Fibroblast of skin of right quadriceps (primary cell): ENCODE measurements at places on chromosomes 3 and 15.

DNA sequence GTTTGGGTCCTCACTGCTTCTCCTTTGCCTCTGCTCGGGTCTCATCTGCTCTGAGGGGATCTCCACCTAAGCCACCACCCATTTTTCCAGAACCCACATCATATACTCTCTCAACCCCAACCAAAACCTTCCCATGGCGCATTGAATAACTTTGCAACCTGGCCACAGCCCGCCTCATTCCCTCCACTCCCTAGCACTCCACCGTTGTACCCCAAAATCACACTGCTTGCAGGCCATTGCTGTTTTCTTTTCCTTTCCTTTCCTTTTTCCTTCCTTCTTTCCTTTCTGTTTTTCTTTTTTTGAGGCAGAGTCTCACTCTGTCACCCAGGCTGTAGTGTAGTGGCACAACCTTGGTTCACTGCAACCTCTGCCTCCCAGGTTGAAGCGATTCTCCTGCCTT is 3.1 kb upstream of the VPS18 start:
- DNase-seq, result no peak

- DNase-seq, result peak; percentile 47
Measured at GRCh38 chr3:12405432-12406272, 78.6 kb upstream of the TSEN2 start.

- DNase-seq, result no peak
Measured at GRCh38 chr3:25711090-25711489, 46.4 kb upstream of the TOP2B start.

- peak; percentile 55 for DNase-seq
Measured at GRCh38 chr3:33146791-33147445, 33.1 kb downstream of the CRTAP start.

- DNase-seq, result peak; percentile 2
Measured at GRCh38 chr3:18988614-18989229, 159.6 kb upstream of the KCNH8 start.

GRCh38 chr3:46386205-46386604 is 15.5 kb downstream of the CCR5 start:
- no peak for DNase-seq

DNA sequence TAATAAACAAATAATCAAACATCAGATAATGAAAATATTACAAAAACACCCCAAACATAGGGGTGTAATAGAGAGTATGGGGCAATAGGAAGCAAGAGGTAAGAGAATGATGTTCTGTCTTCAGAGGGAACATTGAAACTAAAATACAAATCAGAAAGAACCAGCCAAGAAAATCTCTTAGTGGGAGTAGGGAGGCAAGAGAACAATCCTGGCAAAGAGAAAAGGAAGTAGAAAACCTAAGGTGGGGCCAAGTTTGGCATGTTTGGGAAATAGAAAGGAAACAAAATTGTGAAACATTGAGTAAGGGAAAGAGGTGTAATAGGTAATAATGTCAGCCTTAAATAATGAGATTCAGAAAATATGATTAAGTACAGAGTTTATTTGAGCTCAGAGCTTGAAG is 467.1 kb downstream of the RBMS3 start:
- no peak for DNase-seq

- DNase-seq, result peak; percentile 52
Measured at GRCh38 chr3:45642731-45643152, 46.5 kb upstream of the SACM1L start.

- no peak for DNase-seq
Measured at GRCh38 chr15:83404121-83404520, 43.0 kb upstream of the SH3GL3 start.

DNA sequence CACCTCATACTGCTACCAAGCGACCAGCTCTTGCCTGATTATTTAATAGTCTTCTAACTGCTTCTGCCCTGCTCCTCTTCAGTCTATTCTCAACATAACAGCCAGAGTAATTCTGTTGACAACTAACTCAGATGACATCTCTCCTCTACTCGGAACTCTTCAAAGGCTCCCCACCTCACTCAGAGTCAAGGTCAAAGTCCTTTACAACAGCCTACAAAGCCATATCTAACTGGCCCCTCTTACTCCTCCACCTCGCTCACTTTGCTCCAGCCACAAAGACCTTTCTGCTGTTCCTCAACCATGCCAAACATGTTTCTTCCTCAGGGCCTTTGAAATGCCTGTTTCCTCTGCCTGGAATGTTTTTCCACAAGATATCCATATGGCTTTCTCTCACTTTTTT is 43.6 kb downstream of the PIK3R4 start:
- DNase-seq, result no peak

- DNase-seq, result no peak
Measured at GRCh38 chr15:28901587-28901980, 15.8 kb downstream of the APBA2 start.

DNA sequence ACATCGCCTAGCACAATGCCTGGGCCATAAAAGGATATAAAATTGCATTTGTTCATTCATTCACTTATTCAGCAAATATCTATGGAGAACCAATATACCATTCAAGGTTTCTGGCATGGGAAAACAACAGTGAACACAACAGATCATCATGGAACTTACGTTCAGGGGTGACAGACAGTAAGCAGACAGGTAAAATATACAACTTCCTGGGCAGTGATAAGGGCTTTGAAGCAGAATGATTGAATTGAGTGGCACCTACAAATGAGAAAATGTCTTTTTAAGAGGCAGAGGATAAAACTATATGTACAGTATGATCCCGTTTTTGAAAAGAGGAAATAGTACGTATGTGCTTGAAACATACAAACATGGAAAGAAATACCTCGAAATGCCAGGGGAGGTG is 39.2 kb downstream of the CMTM7 start:
- no peak for DNase-seq

- DNase-seq, result no peak
Measured at GRCh38 chr3:28171962-28172361, 69.5 kb upstream of the CMC1 start.

DNA sequence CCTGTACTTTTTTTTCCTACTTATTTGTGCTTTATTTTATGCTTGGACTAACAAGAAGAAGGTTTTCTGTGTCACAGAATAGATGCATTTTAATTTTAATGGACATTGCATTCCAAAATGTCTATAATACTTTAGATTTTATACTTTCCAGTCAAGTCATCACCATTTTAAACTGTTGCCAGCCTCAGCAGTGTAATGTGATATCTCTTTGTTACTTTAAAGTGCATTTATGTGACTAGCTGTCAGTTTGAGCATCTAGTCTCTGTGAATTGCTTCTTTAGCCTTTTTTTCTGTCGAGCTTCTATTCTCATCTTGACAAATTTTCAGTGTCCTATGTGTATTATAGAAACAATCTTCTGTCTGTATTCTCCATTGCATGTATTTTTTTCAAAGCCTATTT is 511.4 kb upstream of the CBLB start:
- DNase-seq, result no peak

DNA sequence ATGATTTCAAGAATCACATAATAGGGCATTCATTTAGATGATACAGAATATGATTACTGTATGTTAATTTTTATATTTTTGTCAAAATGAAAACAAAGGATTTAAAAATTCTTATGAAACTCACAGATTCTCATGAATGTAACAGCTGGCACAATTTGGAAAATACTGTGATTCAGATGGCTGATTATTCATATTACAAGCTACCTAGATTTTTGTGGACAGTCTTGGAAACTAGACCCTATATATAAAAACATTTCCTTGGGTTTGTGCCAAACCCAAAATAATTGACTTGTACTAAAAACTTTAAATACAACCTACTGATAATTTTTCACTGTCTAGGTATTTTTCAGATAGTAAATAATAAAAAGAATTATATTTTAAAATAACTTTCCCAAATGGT is 26.2 kb downstream of the ZBED2 start:
- DNase-seq, result peak; percentile 17

DNA sequence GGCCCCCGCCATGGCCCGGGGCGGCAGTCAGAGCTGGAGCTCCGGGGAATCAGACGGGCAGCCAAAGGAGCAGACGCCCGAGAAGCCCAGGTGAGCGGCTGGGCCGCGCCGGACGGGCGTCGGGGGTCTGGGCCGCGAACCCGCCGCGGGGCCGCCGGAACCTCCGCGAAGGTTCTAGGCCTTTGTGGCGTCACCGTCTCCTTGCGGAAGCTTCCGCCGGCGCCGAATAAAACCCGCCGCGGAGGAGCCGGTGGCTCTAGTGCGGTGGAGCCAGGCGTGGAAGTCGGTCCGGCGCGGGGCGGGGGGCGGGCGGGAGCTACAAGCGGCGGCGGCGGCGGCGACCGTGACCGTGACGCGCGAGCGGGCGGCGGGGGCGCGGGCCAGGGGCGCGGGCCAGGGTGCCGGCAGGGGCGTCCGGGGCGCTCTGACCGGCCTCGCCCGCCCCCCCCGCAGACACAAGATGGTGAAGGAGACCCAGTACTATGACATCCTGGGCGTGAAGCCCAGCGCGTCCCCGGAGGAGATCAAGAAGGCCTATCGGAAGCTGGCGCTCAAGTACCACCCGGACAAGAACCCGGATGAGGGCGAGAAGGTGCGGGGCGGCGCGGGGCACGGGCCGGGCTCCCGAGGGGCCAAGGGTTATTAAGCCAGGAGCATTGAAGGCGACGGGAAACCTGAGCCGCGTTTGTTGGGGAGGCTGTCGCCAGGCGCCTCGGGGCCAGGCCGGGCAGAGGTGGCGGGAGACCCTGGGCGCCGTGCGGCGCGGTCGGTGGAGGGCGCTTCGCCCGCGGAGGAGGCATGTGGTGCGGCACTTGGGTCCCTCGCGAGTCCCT is at the start of gene DNAJA4:
TSS of gene DNAJA4 (plus strand) at position 259 of the 833 bp plus-strand sequence. CDS start at position 461, 202 bp downstream.
- peak; percentile 45 for DNase-seq

DNA sequence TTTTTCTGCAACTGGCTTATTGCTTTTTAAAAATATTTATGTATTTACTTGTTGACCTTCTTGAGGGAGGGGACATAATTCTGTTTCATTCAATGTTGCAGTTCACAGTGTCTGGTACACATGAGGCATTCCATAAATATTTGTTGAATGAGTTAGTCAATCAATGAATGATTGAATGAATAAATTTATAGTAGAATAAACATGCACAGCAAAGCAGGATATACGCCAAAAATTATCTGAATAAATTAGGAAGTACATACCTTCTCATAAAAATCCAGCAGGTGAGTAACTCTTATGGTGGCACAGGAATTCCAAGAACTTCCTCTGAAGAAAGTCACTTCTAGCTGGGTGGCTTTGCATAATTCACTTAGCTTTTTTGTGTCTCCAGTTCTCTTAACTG is 469.4 kb upstream of the ATP11B start:
- peak; percentile 32 for DNase-seq

DNA sequence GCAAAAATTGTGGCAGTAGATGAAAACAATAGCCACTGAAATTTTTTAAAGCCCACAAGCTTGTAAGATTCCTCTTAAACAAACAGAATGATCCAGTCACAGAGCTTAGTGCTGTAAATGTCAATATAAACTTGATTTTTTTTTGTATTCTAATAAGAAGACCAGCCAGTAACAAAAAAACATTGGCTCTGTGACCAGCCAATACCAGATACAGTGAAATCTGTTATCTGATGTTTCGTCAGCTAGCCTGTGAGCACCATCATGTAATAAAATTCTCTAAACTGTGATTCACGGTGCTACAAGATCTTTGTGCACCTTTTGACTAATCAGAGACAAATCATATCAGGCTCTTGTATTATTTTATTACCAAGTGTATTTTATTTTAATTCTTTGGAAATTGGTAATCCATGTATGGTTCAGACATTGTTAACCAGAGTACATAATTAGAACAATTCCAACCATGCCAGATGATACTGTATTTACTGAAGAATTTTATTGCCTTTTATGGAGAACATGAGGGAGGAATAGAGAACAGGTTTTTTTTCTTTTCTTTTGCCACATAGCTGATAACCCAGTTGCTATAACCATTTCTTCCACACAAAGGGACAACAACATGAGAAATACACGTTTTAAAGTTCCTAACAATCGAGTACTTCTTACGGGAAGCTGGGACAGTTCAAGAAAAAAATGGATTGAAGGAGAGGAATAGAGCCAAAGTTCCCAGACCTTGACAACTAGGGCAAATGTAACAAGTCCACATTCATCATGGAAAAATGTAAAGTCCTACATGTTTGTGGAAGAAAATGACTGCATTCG is 71.9 kb downstream of the FILIP1L start:
- DNase-seq, result peak; percentile 94

- no peak for DNase-seq
Measured at GRCh38 chr3:126320517-126321293, 36.5 kb downstream of the KLF15 start.

DNA sequence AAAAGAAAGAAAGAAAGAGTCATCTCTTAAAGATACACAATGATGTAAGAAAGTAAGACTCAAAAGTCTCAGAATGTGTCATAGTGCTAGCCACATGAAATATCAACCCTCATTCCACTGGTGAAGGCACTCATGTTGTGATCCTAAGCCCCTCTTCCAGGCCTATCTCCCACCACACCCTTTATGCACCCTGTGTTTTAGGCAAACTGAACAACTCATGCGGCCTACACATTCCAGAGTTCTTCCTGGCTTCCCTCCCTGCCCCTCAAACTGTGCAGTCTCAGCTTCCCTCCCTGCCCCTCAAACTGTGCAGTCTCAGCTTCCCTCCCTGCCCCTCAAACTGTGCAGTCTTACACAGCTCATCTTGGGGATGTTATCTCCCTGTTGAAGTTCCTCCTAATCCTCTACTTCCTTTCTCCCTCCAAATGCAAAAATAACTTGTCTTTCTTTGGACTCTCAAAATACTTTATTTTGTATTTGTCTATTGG is 69.0 kb upstream of the FNDC3B start:
- DNase-seq, result peak; percentile 50

GRCh38 chr3:30289766-30290165 is 316.6 kb upstream of the TGFBR2 start:
- DNase-seq, result no peak

GRCh38 chr3:127170814-127171213 is 22.1 kb upstream of the PRR23E start:
- DNase-seq, result peak; percentile 76

DNA sequence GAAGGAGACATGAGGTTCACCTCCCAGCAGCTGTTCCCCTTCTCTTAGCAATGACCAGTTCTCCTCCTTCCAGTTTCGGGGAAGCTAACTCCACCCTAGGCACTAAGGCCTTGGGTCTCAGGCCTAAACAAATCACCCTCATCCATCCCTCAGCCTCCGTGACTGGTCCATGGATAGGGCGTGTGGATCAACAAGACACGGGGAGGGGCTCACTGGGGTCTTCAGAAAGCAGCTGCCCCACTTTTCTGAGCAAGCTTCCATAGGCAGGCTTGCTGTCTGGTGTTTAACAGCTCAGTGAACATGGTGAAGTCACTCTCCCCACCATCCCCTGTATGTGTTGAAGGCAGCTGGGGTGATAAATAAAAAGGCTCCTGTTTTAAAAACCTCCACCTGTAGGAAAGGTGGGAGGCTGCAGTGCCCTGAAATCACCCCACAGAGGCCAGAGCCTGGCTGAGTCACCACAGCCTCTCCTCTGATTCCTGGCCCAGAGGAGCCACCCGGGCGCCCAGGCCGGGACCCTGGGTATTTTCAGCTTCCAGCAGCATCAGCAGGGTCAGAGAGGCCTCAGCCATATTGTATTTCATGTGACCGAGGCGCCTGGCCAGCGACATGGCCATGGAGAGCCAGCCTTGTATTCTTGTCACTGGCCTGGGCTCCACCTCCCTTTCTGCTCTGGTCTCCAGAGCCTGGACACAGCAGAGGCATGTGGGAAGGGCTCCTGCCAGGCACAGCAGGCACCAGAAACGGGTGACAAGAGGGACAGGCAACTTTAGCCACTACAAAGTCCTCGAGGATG is 60.3 kb upstream of the HERC1 start:
- no peak for DNase-seq
